Renal cortical epithelial cell (primary cell): ENCODE measurements at places on chromosomes 12 and 14.

DNA sequence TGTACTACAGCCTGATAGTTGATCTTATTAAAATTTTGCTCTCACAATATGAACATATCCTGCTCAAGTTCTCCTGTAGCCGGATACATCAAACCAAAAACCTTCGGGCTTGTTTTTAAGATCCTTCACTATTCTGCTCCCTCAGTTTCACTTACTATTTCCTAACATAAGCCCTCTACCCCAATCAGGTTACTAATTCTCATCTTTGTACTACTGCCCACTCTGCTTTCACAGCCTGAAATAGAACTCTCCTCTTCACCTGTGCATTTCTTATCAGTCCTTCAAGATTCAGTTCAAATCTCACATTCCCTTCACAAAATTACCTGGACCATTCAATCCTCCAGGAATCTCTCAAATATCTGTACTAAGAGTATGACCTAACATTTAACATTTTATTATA lies 14.2 kb downstream of the PAWR start:
- no peak for DNase-seq

GRCh38 chr12:47651368-47652254 lies 54.2 kb downstream of the RPAP3 start:
- peak; percentile 57 for DNase-seq

DNA sequence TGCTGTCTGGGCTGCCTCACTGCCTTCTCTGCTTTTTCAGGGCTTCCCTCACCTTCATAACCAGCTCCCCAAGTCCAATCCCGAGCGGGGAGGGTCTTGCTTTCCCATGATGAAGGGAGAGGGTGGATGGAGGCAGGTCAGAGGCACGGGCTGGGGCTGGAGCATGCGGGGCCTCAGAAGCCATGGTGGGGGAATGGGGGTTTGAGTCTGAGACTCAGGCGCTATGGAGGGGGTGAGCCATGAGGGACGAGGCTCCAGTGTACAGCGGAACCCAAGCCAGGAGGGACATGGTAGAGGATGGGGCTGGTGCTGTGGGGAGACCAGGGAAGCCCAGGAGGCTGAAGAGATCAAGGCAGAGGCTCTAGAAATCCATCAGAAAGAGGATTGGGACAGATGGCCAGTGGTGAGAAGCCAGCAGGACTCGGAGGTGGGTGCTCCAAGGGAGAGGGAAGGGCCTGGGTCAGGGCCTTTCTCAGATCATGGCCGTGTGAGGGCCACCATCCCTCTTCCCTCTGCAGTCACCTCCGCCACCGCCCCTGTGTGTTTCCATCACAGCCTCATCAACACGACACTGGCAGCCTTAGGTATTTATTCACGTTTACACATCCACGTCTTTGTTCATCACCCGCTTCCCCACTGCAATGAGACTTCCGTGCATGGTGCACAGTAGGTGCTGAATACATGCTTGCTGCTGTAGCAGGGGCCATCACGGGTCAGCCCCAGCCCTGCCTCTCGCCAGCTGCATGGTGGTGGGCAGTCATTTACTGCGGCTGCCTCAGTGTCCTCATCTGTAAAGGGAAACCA lies 144.7 kb downstream of the ADGRD1 start:
- DNase-seq, result no peak

DNA sequence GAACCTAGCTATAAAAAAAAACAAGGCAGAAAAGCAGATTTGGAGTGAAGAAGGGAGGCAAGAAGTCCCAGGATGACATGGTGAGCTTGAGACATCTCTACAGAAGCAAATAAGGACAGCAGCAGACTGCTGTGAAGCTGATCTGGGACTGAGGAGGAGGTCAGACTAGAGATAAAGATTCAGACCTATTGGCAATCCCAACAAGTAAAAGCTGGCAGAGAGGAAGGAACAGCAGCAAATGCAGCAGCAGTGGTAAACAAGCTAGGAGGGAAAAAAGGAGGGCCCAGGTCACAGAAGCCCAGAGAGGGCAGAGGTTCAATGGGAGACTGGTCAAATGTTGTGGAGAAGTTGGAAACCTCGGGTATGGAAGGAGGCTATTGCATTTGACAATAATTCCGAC lies 11.3 kb downstream of the SPTB start:
- no peak for DNase-seq

GRCh38 chr12:107178776-107179175 lies 85.4 kb upstream of the CRY1 start:
- DNase-seq, result no peak
